Mesendoderm (in vitro differentiated cells): ENCODE measurements at places on chromosomes 3 and 15.

GRCh38 chr3:110767838-110768237 lies 303.8 kb upstream of the NECTIN3 start:
- DNase-seq, result no peak
- H3K27ac ChIP-seq, result no peak overlapping the region
- no peaks in the 10 kb centered on the region for H3K27me3 ChIP-seq
- no peaks in the 10 kb centered on the region for H3K4me1 ChIP-seq
- H3K4me3 ChIP-seq, result no peak overlapping the region

DNA sequence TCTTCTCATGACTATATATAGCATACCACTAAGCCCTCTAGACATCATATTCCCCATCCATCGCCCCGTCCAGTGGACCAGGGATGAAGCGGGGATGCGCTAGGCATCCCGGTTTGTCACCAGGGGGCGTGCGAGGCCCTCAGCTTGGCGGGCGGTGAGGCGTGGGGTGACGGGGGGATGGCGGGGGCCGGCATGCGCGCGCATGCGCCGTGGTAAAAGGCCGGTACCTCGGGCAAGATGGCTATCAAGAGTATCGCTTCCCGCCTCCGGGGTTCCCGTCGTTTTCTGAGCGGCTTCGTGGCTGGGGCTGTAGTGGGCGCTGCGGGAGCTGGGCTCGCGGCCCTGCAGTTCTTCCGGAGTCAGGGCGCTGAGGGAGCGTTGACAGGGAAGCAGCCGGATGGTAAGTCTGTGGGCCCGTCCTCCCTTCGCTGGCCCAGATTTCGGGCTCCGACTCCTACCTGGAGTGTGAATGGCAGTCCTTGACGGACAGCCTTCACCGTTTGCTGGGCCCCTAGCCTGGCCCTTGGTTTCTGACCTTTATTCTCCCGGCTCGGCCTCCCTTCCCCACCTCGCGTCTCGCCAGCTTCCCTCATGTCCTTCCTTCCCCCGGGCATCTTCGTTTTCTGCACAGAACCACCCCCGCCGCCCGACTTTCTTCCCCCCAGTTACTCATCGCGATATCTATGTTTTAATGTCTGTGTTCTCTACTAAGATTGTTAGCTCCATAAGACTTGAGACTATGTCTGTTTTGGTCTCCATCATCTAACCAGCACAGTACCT lies at the start of gene EXOG:
Gene EXOG, plus strand, starts transcription at position 210 of the 780 bp plus-strand sequence. Its CDS starts 28 bp downstream, at position 238.
- no peaks in the 10 kb centered on the region for H3K4me1 ChIP-seq
- no peaks in the 10 kb centered on the region for H3K36me3 ChIP-seq
- peak; percentile 96 for DNase-seq
- H3K4me3 ChIP-seq, result peak within 1 kb of the TSS; percentile 60
- H3K27me3 ChIP-seq, result no peaks in the 10 kb centered on the region
- H3K27ac ChIP-seq, result peak within 1 kb of the TSS; percentile 46

GRCh38 chr15:87365186-87365585 lies 891.4 kb downstream of the NTRK3 start:
- no peak overlapping the region for H3K27ac ChIP-seq
- peak; percentile 82 for DNase-seq
- H3K4me3 ChIP-seq, result no peak overlapping the region
- H3K27me3 ChIP-seq, result no peaks in the 10 kb centered on the region
- no peaks in the 10 kb centered on the region for H3K4me1 ChIP-seq

GRCh38 chr3:193168931-193169330 lies 72.1 kb upstream of the PLAAT1 start:
- H3K27me3 ChIP-seq, result no peaks in the 10 kb centered on the region
- no peaks in the 10 kb centered on the region for H3K36me3 ChIP-seq
- no peak overlapping the region for H3K27ac ChIP-seq
